Activated CD8-positive, alpha-beta memory T cell treated with anti-CD3 and anti-CD28 coated beads, Interleukin-2, amount 10 ng/mL, durations not matched to agents 7 days and 5 days (primary cell): ENCODE measurements at places on chromosomes 1 and 21.

GRCh38 chr1:203442821-203443220, 32.8 kb upstream of the PRELP start:
- no peaks in the 10 kb centered on the region for H3K36me3 ChIP-seq
- no peak for DNase-seq
- no peaks in the 10 kb centered on the region for H3K4me1 ChIP-seq
- peaks cover 57% of the 10 kb centered on the region for H3K27me3 ChIP-seq
- H3K27ac ChIP-seq, result no peak overlapping the region
- no peak overlapping the region for H3K4me3 ChIP-seq

- H3K4me1 ChIP-seq, result no peaks in the 10 kb centered on the region
- H3K27me3 ChIP-seq, result no peaks in the 10 kb centered on the region
- H3K4me3 ChIP-seq, result no peak overlapping the region
- H3K36me3 ChIP-seq, result no peaks in the 10 kb centered on the region
- H3K27ac ChIP-seq, result no peak overlapping the region
Measured at GRCh38 chr1:90417126-90417525, 300.0 kb downstream of the BARHL2 start.

DNA sequence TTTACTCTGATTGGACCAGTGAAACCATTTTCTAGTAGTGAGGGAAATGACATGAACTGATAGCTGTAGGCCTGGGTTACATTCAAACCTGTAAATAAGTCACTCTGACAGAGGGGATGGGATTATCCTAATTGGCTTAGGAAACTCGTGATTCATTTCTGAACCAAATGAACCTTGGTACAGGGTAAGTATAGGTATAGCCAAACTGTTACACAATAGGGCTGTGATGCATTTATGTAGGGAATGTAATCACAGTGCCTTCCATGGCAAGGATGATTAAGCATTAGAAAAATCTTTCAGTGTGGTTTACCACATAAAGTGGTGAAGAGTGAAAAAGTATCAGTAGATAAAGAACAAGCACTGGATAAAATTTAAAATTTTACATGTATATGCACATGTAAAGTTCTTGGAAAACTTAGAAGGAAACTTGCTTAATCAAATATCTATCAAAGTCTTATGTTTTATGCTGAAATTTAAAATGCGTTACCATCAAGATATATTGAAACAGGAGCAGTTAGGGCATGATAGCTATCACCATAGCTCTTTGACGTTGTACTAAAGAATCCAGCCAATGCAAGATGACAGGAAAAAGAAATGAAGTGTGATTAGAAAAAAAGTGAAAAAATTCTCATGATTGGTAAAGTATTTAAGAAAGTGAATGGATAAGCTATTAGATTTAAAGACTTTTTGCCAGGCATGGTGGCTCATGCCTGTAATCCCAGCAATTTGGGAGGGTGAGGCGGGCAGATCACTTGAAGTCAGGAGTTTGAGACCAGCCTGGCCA, 63.0 kb downstream of the RABGAP1L start:
- H3K27me3 ChIP-seq, result no peaks in the 10 kb centered on the region
- DNase-seq, result no peak
- no peak overlapping the region for H3K4me3 ChIP-seq
- H3K27ac ChIP-seq, result no peak overlapping the region

DNA sequence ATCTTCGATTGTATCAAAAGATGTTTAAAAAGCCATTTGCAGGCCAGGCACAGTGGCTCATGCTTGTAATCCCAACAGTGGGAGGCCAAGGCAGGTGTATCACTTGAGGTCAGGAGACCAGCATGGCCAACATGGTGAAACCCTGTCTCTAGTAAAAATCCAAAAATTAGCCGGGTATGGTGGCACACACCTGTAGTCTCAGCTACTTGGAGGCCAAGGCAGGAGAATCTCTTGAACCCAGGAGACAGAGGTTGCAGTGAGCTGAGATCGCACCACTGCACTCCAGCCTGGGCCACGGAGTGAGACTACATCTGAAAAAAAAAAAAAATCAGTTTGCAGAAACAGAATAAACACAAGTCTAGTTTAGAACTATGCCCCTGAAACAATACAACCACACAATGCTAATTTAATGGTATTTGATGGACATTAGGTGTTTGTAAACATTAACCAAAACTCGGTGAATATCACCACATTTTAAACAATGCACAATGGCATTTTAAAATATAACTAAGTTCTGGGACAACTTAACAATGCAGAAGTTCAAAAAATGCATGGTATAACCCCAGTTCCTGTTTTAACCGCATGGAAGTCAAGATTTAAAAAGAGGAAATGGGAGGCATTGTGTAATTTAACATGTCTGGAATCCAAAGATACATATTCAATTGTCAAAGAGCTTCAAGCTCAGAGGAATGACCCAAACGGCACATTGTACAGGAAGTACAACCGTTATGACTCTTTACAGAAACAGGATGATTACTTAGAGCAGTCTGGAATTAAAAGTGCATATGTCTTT, 7.1 kb upstream of the PTTG1IP start:
- H3K4me3 ChIP-seq, result no peak overlapping the region
- H3K36me3 ChIP-seq, result no peaks in the 10 kb centered on the region
- no peak for DNase-seq
- H3K4me1 ChIP-seq, result peaks cover 17% of the 10 kb centered on the region

GRCh38 chr1:116581323-116581885, 10.6 kb upstream of the CD58 start:
- H3K27ac ChIP-seq, result no peak overlapping the region
- peaks cover 5% of the 10 kb centered on the region for H3K27me3 ChIP-seq
- H3K4me3 ChIP-seq, result no peak overlapping the region
- no peaks in the 10 kb centered on the region for H3K4me1 ChIP-seq
- DNase-seq, result no peak
